Stimulated activated CD4-positive, alpha-beta T cell treated with anti-CD3 and anti-CD28 coated beads, Interleukin-15, amount 100 ng/mL, for 24 hours (primary cell): ENCODE measurements at places on chromosomes 12 and 14.
A peak's percentile ranks its signal among the peaks of the same experiment; 100 is the strongest.

DNA sequence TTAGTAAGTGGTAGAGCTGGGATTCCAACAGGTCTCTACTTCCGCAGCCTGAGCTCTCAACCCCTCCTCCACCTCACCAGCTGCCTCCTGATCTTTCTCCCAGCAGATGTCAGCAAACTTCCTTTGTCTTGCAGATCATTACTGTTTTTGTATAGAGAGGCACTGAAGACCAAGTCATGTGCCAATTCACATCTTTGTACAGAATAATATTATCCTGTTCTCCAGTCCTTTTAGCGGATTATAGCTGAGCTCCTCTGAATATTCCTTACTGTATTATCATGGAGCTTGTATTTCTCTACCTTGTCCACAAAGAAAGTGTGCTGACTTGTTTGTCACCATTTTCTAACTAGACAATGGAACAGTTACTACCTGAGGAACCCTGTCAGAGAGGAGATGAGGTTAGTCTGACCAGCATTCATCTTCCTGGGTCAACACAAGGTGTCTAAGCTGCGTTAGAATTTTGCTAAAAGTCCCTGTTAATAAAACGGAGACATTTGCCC, 142.3 kb upstream of the ARHGAP5 start:
- DNase-seq, result no peak

GRCh38 chr14:33631441-33631840, 319.4 kb downstream of the EGLN3 start:
- no peak for DNase-seq

- DNase-seq, result no peak
These were observed 20.7 kb downstream of the ZDHHC17 start for GRCh38 chr12:76784600-76785051.

DNA sequence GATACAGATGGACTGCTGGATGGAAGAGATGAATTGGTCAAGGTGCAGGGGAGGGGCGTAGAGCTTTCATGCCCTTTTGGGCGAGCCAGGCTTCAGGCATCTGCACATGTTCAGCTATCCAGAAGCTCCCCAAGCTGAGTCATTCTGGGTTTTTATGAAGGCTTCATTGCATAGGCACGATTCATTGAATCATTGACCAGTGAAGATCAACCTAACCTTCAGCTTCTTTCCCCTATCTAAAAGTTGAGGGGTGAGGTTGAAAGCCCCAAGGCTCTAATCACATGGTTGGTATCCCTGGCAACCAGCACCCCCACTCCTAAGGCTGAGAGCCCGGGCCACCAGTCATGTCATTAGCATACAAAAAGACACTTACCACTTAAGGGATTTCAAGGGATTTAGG, 36.3 kb downstream of the RPS29 start:
- no peak for DNase-seq

- DNase-seq, result no peak
These were observed 51.4 kb upstream of the CISTR start for GRCh38 chr12:53803194-53803593.

- no peak for DNase-seq
These were observed 17.3 kb upstream of the CCND2 start for GRCh38 chr12:4256043-4256826.

GRCh38 chr12:96774496-96775256, 132.4 kb upstream of the NEDD1 start:
- no peak for DNase-seq

- no peak for DNase-seq
These were observed 6.2 kb upstream of the KRT2 start for GRCh38 chr12:52658196-52658595.

DNA sequence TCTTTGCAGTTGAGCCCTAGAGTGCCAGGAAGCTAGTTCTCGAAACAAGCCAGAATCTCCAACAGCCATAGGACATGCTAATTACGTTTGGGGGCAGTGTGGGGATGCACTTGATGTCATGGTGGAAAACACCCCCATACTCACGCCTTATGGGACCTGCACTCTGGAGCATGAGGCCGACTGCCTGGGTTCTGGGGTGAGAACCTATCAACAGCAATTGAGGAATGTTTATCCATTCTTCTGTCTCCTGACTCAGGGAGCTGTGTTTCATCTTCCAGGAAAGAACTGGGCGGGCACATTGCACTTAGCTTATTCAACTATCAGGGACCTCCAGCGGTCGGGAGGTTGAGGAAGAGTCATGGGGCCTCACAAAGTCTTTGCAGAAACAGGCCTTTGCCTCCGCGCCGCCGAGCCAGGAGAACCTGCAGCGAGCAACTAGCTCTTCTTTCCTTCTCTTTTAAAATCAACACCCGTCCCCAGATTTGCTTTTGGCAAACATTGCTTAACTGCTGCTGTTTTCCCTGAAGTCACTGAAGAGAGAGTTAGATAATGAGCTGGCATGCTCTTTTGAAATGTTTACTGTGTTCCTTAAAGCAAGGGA, 226.1 kb upstream of the DIO3 start:
- DNase-seq, result no peak

GRCh38 chr14:26606729-26607312, 9.0 kb upstream of the NOVA1 start:
- DNase-seq, result no peak

GRCh38 chr12:119115296-119115905, 63.3 kb upstream of the HSPB8 start:
- DNase-seq, result peak; percentile 20

DNA sequence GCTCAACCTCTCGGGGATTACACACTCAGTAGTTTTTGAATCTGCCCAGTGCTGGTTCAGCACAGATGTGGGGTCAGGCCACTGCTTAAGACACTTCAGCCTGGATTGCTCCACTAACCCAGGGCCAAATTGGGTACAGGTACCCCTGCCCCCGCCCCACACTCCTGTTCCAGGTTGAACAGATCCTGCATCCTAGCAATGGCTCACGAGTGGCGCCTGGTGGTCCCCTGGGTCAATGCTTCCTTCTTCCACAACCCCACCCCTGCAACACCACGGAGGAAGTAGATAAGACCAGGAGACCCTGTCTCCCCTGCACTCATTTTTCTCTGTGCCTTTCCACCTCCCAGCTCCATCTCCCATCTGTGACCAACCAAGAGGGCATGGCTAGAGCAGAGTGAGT, 108.4 kb downstream of the ESRRB start:
- DNase-seq, result no peak
